ENCODE measurements at places on chromosomes 6 and 20.

- no peak for DNase-seq
Measured at GRCh38 chr6:133169901-133170300, 71.3 kb upstream of the EYA4 start.

- no peak for DNase-seq
Measured at GRCh38 chr6:155400654-155400965, 55.0 kb downstream of the NOX3 start.

DNA sequence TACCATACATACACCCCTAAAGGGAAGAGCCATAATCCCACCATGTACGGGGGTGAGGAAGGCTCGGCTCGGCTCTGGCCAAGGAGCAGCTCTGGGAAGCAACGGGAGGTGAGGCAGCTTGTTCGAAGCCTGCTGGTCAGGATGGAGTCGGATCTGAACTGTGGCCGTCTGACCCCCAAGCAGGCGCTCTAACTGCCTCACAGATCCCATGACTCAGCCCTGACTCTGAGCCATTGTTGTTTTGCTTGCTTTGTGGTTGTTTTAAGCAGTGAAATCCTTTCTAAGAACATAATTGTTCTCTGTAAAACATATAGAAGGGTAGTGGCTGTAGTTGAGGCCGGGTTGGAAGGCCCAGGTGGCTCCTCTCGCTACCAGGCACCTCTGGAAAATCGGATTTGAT, 10.9 kb downstream of the C6orf132 start:
- DNase-seq = no peak

DNA sequence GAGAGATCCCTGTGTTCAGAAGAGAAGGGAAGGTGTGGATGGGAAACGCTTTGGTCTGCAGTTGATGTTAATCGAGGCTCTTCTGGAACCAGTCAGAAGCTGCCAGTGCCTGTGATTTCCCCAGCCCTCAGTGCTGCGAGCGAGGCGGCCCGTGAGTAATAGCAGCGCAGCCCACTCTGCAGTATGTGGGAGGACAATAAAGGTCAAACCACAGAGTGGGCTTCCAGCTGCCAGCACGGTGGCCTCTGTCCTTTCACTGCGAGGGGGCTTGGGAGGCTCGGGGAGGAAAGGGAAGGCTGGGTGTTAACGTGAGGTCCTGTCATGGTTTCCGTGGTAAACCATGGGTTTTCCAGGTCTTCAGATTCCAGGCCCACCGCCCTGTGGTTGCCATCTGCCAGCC, 32.3 kb upstream of the TAGAP start:
- DNase-seq = no peak

- no peak for DNase-seq
Measured at GRCh38 chr6:130035211-130035610, 16.8 kb downstream of the L3MBTL3 start.

DNA sequence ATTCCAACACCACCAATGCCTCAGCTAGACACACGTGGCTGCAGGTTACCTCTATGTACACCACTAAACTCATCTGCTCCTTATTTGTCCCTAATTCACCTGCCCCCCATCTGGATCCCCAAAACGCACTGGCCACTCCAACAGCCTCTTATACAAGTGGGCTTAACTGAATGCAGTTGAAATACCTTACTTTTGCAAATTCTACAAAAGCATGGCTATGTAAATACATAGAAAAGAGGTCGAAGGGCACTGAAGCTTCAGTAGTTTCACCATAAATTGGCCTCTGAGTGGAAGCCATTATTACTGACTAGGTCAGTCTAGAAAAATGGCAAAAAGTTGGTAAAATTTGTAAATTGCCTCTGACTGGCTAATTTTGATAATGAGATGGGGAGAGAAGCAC, 11.1 kb upstream of the PPP1R3G start:
- no peak for DNase-seq

DNA sequence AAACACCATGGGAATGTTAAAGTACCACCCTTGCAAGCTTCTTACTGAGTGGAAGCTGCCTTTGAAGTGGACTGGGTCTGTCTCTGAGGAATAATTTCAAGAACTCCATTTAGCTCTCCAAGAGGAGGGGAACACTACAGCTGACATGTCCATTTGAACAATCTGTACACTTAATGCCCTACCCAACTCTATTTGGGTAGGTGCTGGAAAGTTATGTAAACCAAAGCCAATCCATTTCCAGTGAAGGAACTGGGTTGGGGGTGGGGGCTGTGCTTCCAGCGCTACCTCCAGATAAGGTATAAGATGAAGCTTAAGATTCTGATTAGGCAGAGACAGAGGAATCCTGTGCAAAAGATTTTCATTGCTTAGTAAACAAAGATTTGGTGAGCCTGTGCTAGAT, 122.0 kb downstream of the TCP11 start:
- DNase-seq = no peak

DNA sequence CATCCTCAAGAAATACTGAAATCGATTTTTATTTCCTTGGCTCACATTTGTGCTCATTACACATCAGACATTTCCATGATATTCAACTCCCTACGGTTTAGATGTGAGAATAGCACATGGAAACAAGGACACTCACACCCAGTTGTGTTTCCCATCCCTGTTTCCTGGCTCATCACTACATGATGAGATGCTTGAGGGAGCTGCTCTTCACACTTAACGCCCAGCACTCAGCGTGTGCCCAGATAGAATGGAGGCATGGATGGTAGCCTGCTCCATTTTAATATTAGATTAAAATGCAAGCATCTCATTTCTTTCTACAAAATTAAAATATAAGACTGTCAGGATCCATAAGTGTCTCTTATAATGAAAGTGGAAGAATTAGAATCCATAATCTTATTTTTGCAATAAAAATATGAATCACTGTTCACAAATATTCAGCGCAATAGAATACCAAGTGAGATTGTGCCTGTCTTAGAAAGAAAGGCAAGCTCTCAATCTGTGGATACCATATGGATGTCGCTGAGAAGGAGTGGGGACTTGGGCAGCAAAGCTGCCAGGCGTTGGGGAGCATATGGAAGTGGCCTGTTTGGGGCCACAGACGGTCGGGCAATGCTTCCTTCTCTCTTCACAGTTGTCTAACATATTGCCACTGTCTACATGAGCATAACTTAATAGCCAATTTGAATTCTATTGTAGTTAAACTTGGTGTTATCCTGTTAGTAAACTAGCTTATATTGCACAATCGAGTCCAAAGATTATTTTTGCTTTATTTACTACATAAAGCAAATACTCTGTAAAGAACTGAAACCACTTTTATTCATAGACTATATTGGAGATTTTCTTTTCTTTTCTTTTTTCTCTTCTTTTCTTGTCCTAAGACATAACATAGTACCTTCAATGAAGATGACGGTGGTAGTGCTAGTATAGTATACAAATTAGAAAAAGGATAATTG, 206.8 kb upstream of the QKI start:
- no peak for DNase-seq

DNA sequence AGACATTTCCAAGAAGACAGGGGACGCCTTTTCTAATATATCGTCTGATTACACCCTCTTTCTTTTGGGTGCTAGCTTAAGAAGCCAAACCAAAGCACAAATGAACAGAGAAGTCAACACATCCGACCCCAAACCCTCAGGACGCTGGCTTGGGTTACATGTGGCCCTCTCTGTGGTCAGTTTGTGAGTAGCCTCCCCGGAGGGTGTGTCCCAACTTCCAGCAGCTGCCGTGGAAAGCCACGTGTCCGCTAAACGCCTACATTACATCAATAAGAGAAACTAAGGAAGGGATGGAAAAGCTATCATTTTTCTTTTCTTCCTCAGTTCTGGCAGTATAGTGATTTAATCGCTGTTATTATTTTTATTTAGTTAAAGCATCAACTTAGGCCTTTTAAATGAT, 487 bp upstream of the BMP6 start:
- no peak for DNase-seq

GRCh38 chr6:155402656-155403304, 52.9 kb downstream of the NOX3 start:
- DNase-seq = no peak

- no peak for DNase-seq
Measured at GRCh38 chr20:55160037-55160436, 684.6 kb downstream of the DOK5 start.

DNA sequence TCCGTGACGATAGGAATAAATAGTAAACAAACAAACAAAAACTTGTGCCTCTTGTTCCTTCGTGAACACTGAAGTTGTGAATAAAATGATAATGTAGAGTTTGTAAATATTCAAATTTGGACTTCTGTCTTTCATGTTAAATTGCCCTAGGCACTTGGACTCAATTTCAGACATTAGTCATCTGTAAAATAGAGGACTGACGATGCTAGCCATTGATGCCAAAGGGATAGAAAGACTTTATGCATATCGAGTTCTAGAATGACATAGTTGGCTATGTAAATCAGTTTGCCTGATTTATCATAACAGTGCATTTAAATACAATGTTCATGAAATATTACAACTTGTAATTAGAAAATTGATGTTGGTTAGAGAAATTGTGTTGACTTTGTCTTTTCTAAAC, 45.9 kb upstream of the FLRT3 start:
- DNase-seq = no peak
